ENCODE measurements at places on chromosomes 13 and 19.

GRCh38 chr13:106575896-106576295, 8.0 kb upstream of the ARGLU1 start:
- no peak for DNase-seq

DNA sequence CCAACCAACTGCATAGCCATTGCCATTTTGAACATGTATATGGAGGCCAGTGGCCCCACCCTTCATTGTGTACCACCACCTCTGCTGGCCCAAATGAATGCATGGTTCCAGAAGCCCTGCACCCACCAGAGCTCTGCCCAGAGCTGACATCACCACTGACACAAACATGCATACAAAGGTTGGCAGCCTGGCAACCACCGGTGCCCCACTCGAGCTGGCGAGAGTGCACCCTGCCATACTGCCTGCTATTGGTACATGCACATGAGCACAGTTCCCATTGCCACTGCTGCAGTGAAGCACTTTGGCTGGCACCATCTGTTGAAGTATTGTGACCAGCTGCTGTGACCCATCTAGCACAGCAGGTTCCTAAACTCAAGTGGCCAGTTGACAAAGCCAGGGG, 1564.9 kb downstream of the OLFM4 start:
- no peak for DNase-seq

GRCh38 chr19:535017-535835, 3.7 kb downstream of the CDC34 start:
- DNase-seq: no peak

DNA sequence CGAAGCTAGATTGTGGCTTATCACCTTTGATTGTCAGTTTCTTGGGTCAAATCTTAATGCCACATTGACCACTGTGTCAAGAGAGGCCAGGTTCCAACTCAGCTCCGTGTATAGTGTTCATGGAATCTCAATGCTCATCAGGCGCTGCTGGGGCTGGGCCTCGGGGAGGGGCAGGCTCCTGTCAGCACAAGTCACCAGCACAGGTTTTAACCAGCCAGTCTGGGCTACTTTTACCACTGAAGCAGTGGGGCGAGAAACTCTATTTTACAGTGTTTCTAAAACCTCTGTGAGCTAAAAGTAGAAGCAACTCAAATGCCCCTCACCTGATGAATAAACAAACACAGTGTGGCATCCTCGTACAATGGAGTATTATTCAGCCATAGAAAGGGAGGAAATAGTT, 118.7 kb upstream of the GJB6 start:
- peak; percentile 29 for DNase-seq

- no peak for DNase-seq
Observed at GRCh38 chr19:6721138-6721474, 656 bp upstream of the C3 start.

GRCh38 chr13:27171827-27172494, 350 bp upstream of the USP12 start:
- peak; percentile 91 for DNase-seq

Measured in fibroblast of lung (primary cell).